ENCODE measurements at places on chromosomes 12 and 14.

DNA sequence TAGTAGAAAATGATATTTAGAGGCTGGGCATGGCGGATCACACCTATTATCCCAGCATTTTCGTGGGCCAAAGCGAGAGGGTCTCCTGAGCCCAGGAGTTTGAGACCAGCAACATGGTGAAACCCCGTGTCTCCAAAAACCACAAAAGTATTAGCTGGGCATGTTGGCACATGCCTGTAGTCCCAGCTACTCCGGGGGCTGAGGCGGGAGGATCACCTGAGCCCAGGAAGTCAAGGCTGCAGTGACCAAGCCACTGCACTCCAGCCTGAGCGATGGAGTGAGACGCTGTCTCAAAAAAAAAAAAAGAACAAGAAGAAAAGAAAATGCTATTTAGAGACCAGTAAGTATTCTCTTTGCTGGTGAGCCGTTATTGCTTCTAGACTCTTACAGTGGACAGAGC, 79.2 kb upstream of the MDM1 start:
- DNase-seq = no peak

DNA sequence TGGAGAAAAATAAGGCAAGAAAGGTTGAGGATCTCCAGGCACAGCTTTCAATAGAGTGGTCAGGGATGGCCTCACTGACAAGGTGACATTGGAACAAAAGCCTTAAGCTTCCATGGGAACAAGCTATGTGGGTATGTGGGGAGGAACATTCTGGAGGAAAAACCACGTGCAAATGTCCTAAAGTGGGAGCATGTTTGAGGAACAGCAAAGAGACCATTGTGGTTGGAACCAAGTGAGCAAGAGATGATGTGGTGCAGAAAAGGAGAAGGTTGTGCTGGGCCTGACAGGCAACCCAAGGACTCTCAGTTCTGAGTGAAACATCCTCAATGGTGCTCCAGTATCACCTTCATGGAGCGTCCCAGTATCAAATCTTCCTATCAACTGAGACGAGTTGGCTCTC, 184.0 kb downstream of the CAND1 start:
- DNase-seq = no peak

DNA sequence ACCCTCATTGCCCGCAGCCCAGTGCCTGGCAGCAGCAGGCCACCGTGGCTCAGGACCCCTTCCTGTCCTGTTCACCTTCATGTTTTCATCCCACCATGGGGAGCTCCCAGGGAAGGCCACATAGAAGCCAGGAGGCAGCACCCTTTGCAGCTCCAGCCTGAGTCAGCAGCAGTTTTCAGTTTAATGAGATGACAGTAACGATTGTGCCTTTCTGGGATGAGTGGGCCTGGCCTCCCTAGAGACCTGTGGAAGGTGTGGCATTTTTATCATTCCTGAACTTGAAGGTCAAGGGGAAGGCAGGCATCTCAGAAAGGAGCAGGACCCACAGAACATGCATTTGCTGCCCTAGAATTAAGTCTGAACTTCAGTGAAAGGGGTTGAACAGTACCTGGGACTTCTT, 532.8 kb downstream of the FUT8 start:
- DNase-seq = no peak

DNA sequence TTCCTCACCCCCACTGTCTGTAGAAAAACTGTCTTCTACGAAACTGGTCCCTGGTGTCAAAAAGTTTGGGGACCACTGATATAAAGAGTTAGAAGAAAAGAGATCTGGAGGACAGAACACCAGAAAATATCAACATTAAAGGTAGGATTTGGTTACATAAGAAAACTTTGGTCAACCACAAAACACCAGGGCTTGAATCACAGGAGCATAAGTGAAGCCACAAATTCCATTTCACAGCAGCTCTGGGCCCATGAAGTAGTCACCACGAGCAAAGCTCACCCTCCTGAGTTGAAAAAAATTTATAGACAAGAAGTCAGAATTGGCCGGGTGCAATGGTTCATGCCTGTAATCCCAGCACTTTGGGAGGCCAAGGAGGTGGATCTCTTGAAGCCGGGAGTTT, 19.4 kb downstream of the RALGAPA1 start:
- DNase-seq = no peak

- peak; percentile 27 for DNase-seq
Measured at GRCh38 chr12:118038137-118038536, 21.6 kb downstream of the RFC5 start.

DNA sequence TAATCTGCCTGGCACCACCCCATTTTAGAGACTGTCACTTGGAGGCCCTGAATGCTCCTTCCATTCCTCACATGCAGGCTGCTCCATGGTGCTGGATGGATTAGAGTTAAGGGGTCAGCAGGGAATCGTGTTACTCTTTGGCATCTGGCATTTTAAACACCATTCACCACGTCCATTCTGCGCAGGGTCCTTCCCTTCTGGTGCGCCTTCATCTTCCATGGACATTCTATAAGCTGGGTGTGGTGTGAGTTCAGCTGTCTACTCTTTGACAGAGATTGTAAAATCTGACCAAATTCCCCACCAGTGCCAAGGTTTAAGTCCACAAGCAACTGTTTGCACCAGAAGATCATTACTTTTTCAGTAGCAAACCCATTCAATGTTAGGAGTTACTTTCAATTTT, 47.8 kb downstream of the GIT2 start:
- no peak for DNase-seq

DNA sequence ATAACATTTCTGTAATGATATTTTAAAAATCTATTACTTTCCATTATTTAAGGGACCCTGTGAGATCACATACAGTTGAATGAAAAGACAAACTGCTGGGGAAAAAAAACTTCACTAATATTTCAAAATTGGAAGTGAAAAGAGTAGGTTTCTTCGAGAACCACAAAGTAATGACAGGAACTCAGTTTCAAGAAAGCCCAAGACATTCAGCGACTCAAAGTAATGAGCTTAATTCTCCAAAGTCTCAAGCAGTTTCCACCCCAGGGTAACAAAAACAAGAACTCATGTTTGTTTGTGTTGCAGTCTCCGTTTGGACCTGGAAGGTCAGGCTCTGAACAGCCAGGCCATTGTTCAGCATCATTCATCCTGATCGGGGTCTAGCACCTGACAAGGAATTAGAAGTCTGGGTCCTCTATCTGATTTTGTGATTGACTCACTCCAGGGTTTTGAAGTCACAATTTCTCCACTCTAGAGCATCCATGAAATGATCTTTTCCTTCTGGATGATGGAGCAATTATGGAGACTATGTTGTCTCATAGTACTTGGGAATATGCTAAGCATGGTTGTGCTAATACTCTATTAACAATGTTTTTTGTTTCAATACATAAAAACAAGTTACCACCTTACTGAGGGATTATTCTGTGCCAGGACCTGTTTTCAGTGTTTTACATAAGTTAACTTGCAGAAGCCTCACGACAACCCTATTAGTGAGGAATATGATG, 126.9 kb downstream of the SLC25A21 start:
- no peak for DNase-seq

Measured in NCI-H1105 (cell line).